ENCODE measurements at places on chromosomes 1 and 21. TPM values are rescaled to one million over a fixed set of nuclear protein-coding genes. Genes with fewer than 3 reads are reported as not detected.

GRCh38 chr1:59570524-59570923, 244.2 kb upstream of the HOOK1 start:
- no peak for DNase-seq

JAM2 gene
- not detected for total RNA-seq

TBX15 gene
- total RNA-seq, result not detected

GRCh38 chr1:195337646-195338045, 1270.6 kb downstream of the KCNT2 start:
- no peak for DNase-seq

HHIPL2 gene
- total RNA-seq, result 11.3 TPM

RASAL2 gene
- 8.6 TPM for total RNA-seq

DNA sequence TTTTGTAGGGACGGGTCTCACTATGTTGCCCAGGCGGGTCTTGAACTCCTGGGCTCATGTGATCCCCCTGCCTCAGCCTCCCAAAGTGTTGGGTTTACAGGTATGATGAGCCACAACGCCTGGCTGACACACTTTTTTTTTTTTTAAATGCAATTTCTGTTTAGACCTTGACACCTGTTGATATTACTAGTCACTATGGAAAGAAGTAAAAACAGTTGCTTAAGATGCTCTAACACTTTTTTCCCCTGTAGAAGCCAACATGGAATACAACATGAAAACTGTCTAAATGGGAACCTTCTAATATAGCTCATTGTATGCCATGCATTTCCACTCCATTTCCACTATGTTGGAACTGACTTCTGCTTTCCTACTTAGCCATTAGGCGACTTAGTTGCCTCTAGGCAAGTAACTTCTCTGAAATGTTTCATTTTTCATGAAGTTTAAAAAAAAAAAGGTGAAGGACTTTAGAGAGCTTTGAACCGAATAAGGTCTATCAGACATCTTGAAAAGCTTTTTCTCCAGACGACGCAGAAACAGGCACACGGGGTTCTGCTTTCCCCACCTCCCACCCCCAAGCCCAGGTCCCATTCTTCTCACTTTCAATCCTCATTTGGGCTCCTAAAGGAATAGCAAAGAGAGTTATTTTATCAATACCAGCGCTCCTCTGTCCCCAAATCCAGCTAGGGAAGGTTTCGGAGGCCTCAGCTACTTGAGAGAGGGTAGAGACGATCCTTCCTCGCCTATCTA, 648 bp upstream of the DR1 start:
- no peak for DNase-seq

GRCh38 chr1:90074137-90074536, 79.2 kb downstream of the ZNF326 start:
- DNase-seq, result no peak

OR6P1 gene
- not detected for total RNA-seq

DNA sequence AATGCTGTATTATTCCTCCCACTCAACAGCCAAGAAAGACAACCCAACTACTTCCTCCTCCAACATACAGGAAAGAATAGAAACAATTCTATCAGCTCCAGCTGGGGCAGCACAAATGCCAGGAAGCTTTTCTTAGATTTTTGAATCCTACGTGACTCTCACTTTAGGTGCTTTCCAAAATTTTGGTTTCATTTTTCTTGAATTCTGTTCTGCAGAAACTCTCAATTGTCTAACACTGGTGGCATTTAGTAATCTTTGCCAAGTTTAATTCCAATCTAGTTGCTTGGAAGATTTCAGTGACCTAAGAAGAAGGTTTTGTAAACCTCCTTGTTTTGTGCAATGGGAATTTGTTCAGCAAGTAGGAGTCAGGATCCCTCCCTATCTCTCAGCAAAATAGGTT, 37.1 kb upstream of the DOCK7 start:
- no peak for DNase-seq

ZSCAN20 gene
- total RNA-seq, result 8.3 TPM

RNU1-2 gene
- not detected for total RNA-seq

DNA sequence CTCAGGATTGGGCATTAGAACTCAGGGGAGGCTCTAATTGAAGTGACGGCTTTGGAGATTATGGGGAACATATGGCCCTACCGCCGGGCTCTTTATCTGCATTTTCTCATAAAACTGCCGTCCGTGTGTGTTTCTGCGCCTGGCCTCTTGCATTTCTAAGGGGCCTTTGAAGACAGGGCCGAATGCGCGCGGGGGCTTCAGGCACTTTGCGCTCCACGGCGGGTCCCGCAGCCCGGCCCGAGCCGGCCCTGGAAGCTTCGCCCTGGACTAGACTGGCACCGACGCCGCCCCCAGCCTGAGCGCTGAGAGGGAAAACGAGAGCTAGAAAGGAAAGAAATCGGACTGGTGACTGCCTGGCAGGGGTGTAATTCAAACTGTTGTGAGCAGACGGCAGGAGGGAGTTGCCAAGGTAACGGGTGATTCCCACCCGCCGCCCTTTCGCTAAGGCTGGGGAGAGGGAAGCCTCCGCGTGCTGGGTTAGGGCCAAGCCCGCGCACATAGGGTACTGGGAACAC, 120.7 kb downstream of the LMX1A start:
- DNase-seq, result no peak

LIN28A gene
- not detected for total RNA-seq

DNA sequence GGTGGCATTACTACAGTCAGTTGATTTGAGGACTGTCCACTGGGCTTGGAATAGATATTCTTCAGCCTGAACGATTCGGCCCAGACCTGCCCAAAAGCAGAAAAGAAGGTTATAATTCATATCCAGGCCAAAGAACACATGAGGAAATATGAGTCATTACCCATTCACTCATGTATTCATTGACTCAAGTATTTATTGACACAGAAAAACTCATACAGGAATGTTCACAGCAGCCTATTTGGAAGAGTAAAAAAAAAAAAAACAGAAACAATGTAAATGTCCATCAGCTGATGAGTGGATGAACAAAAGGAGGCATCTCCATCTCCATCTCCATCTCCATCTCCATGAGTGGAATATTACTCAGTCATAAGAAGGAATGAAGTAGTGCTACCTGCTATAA, 15.9 kb downstream of the ZMYND12 start:
- peak; percentile 57 for DNase-seq

ZNF648 gene
- not detected for total RNA-seq

SGIP1 gene
- total RNA-seq, result 26.8 TPM

GRCh38 chr1:168161459-168161858, 17.3 kb upstream of the TIPRL start:
- DNase-seq, result no peak

- DNase-seq, result no peak
These were observed 46.2 kb downstream of the UCHL5 start for GRCh38 chr1:193013005-193013404.

DNAJC28 gene
- not detected for total RNA-seq

DNA sequence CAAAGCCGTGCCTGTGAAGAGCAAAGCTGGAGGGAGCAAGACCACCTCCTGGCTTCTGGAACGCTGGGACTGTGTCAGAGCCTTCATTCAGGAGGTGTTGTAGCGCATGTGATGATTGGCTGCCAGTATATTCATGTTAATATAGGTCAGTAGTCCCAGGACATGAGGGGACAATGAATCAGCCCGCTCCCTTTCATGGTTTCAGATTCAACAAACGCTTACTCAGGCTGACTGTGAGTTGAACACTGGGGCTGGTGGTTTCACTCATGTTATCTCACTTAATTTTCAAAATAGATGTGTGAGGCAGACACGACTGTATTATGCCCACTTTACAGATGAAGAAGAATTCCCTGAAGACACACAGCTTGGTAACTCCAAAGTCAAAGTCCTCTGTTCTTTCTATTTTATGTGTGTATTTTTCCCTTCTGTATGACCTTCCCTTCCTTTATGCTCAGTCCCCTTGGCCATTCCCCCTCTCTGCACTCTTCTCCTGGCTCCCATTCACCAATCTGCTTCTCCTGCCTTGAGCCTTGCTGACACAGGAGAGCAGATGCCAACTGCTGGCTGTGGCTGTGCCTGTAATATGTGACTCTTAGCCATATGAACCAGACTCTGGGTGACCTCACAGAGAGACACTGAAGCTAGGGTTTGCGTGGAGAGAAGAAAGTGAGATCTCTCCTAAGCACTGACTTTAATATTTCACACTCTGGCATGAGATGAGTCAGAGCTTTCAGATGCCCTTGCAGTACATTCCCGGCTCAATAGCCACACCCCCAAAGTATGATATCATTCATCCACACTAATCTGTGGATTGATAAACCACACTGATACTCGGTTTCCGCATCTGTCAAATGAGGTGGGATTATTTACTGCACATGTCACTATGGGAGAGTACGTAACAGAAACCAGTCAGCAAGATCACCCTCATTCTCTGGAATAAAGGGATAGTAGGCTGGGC, 31.4 kb upstream of the KIRREL1 start:
- DNase-seq, result peak; percentile 70

ZBTB37 gene
- 0.64 TPM for total RNA-seq

DNA sequence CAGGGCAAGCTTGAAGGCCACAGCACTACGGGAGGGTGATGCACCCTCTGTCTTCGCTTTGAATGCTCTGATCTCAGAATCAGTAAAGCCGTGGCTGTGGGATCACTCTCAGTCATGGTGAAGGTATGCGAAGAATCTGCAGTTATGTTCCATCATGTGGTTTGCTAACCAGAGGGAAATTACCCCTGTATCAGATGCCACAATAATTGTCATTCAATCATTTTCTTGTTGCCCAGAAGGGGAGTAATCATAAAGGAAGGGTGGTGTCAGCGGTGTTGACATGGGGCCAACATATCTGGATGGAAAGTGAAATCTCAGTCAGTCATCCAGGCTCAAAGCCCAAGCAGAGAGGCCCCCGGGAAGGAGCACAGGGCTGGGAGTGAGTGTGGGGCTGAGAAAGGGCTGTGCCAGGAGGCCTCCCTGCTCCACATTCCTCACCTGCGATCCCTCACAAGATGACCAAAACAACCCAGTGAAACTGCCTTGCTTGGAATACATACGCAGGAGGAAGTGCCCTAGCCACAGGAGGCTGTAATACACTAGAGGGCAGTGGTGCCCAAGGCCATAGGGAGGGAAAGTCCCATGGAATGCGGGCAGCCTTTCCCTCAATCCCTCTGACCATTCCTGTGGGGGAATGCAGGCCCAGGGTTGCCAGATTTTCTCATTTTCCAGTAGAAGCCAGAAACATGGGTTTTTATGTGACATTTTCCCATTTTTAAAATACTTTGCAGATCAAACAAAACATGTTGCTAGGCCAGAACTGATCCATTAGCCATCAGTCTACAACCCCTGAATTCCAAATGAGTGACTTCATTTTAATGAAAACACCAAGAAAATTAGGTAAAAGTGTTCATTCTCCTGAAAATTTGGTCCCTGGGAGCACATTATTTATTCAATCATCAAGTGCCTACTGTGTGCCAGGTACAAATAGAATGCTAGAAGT, 95.7 kb upstream of the VANGL1 start:
- peak; percentile 94 for DNase-seq

MAP3K7CL gene
- total RNA-seq, result 2.0 TPM

DNA sequence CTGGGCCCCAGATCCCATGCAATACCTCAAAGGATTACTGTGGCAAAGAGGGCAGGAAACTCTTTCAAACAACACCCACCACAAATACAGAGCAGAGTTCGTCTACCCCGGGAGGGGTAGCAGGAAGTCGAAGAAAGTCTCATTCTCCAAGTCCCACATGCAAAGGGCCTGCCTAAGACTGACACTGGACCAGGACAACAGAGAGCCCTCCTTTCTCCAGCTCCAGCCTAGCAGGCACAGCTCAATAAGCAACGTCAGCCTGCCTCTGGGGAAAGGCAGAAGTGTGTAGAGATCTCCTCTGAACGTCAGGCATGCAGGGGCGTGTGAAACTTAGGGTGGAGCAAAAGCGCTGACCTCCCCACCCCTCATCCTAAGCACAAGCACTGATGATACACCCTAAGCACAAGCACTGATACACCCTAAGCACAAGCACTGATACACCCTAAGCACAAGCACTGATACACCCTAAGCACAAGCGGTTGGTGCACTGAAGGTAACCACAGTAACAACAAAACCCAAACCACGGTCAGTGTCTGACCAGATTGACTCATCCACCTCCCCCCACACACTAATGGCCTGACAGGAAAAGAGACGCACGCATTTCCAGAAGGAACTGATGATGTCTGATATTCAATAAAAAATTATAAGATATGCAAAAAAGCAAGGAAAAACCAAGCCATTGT, 1.3 kb downstream of the KRTAP12-3 start:
- no peak for DNase-seq

DNA sequence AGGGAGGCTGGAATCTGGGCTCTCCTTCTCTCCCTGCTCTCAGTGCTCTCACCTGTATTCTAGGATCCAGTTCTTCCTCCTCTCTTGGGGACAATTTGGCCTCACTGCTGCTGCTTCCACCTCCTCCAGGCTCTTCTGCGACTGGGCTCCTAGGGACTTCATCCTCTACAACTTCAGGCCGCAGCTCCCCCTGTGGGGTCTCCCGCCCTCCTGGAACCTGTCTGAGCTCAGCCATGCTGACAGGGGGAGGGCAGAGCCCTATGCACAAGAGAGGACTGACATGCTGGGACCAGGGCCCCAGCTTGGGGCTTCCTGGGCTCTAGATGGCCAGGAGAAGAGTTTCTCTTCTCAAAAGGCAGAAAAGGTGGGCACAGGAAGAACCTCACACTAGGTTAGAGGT, 1.0 kb downstream of the SH3BP5L start:
- DNase-seq, result no peak

DNA sequence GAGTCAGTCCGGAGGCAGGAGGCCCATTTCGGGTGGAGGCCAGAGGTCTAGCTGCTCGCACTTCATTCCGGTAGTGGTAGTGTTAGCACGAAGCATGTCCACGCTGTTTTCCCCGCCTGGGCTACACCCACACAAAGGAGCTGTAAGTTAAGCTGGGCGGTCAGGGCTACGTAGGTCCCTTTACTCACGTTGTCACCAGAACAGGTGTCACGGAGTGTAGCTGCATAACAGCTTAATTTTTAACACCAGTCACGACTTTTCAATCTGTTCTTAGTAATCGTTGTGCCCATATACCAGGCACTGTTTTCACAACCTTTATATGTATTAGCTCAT, 15.6 kb downstream of the HLX start:
- DNase-seq, result no peak

C1QTNF12 gene
- not detected for total RNA-seq

PIGV gene
- total RNA-seq, result 14.7 TPM

DNA sequence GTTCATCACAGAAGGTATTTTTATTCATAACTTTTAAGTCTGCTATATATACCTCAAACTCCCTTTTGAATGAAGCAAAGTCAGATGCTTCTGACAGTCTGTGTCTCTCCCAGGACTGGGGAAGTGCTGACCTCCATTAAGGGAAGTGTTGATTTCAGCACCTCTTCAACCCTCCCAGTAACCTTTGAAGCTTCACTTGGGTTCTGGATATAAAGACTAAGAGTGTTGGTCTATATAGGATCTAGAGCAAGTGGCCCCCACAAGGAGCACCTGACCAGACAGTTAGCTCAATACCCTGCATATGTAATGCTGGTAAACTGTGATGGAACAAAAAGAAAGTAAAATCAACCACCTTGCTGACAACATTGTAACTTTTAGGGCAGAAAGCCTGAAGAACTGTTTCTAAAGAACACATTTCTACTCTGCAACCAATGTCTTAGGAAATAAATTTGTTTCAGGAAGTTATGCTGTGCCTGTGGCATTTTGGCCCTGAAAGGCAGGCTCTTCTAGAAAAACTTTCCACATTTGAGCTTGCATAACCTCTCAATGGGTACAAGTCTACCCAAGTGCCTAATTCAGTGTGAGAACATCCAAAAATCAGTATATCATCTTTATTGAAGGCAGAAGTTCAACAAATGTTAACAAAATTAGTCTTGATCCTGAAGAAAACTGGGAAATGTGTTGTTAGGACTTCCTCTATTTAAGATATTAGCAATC, 865 bp upstream of the PTPN22 start:
- DNase-seq, result no peak

Measured in Caki2 (cell line).